ENCODE measurements at places on chromosomes 7 and 10.

GRCh38 chr10:95459446-95460045 is 101.6 kb downstream of the SORBS1 start:
- no peak for DNase-seq

DNA sequence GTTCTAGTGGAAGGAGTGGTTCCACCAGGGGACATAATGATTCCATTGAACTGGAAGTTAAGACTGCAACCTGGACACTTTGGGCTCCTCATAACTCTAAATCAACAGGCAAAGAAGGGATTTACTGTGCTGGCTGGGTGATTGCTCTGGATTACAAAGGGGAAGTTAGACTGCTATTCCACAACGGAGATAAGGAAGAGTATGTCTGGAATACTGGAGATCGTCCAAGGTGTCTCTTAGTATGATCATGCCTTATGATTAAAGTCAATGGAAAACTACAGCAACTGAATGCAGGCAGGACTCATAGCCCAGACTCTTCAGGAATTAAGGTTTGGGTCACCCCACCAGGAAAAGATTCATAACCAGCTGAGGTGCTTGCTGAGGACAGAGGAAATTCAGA is 310.6 kb upstream of the MGMT start:
- no peak for DNase-seq

DNA sequence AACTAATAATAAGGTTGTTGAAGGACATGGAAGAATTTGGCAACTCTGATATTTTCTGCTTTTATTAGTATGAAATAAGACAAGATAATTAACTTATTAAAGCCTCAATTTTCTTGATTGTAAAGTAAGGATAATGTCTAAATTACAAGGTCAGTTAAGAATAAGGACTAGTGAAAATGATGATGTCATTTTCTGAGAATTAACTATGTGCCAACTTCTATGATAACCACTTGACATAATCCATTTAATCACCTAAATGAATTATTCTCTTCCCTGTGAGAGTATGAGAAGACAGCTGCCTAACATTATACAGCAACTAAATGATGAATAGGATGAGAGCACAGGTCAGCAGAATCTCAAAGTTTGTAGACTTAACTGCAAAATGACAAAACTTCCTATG is 1153.4 kb upstream of the POT1 start:
- no peak for DNase-seq

DNA sequence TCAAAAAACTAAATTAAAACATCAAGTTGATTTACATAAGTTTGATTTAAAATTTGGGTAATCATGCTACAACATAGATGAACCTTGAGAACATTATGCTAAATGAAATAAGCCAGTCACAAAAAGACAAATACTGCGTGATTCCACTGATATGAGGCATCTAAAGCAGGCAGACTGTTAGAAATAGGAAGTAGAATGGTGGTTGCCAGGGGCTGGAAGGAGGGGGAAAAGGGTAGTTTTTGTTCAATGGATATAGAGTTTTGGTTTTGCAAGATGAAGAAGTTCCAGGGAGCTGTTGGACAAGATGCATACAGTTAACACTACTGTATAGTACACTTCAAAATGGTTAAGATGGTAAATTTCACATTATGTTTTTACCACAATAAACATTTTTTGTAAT is 45.0 kb upstream of the IFRD1 start:
- DNase-seq: no peak

DNA sequence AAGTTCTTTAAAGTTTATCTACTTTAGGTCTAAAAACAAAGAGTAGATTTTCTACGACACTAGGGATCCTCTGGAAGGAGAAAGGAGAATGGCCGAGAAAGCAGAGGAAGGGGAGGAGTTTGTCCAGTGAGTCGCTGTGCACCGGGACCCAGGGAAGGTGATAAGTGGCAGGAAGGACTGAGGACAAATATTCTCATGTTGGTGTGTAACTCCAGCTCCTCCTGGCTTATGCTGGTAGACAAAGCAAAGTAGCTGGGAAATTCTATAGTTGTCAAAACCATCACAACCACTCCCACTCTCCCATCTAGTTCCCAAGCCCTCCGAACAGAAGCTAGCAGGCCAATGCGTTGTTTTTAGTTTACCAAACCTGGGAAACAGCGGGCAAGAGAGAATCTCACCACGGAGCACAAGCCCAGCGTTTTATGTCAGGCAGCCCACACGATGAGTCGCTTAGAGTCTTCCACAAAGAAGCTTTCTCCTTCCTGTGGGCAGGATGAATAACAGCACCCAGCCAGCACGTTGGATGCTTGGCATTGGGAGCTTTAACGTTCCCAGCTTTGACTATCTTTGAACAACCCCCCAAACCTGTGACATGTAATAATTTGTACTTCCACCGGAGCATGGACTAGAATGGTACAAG is 32.9 kb upstream of the JCAD start:
- no peak for DNase-seq

GRCh38 chr7:95002775-95003174 is 95.4 kb downstream of the PPP1R9A start:
- no peak for DNase-seq

- DNase-seq: no peak
Measured at GRCh38 chr10:110548002-110548401, 19.5 kb upstream of the SMC3 start.

DNA sequence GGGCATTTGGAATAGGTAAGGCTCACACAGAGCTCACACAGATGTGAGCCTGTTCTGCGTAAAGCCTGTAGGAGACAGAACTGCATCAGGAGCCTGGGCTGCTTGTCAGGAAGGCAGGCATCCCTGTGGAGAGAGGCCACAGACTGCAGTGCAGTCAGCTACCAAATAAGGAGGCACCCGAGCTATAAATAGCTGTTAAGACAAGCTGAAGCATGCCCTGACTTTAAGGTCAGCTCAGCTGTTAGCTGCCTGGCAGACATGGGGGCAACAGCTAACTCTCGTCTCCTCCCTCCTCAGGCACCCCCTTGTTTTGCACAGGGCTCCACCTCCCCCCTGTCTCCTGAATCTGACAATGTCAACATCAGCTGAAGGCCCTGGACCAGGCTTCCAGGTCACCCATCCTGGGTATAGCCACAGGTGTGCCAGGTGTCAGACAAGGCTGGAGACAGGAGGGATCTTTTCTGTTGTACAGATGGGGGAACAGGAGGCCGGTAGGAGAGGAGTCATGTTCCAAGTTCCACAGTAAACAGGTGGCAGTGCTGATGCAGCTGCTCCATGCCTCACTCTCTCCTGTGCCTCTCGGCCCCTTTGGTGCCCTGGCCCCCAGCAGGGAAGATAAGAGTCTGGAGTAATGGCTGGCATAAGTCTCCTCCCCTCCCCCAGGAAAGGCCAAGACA is 27.6 kb upstream of the MKRN1 start:
- peak; percentile 93 for DNase-seq

- DNase-seq: no peak
Measured at GRCh38 chr10:125001313-125002046, 59.6 kb downstream of the ZRANB1 start.

DNA sequence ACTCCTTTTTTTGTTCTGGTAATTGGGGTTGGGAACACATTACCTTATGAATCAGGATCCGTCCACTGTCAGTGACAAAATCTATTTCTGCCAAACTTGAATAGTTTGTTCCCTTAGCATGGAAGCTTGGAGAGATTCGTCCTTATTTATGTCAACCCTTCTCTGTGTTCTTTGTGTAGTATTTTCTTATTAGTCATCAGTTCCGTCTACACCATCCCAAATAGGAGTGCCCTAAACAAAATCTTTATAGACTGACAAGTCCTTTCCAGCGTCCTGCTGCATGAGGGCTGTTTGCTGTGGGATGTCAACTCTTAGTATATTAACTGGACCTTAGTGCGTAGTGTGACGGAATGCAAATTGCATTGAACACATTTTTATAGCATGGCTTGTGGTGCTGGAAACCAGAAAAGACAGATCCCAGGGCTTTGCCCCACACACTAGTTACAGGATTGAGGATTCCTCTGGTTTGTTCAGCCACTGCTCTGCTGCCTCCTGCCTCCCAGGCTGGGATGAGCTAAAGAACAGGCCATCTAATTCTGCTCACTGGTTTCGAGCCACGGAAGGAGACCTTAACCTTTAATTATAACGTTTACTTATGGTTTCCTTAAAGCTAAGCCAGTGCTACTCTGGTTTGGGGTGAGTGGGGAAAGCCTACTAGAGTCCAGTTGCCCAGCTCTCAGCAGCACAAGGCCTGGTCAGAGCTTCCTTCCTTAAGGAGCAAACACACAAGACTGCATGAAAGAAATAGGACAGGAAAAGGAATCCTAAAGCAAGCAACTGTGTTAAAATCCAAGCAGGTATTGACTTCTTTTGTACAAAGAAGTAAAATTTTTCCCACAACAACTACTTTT is 194.4 kb downstream of the CCSER2 start:
- DNase-seq: no peak

GRCh38 chr7:150993511-150993910 is 2.7 kb downstream of the NOS3 start:
- DNase-seq: no peak

GRCh38 chr7:106537119-106537518 is 123.8 kb downstream of the CCDC71L start:
- DNase-seq: no peak

DNA sequence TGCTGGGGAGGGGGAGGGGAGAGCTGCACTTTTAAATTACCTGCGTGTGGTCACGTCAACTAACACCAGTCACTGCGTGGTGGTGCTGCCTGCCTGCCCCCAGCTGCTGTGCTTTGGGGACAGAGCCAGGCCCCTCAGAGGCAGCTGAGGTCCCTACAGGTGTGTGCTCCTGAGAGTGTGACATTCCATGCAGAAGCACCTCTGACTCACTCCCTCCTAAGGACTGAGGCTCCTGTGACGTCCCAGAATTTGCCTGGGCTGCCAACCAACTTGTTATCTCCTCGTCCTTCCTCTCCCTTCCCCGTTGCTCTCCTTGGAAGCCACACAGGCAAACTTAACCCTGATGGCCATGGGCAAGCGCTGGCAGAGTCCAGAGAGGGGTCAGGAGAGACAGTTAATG is 563.0 kb downstream of the PARD3 start:
- DNase-seq: no peak

DNA sequence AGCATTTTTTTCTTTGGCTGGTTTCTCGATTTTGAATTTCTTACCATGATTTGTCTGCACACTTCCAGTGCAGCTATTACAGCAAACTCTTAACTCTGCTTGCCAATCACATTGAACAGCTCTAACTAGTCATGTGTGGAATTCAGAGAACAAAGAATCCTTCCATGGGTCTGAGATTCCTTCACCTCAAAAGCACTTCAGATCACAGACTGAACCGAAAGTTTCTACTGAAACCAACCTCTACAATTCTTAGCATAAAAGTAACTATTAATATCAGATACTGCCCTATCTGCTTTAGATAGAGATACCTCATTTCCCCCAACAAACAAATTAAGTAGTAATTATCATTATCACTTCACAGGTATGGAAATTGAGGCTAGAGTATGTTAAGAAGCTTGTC is 56.5 kb upstream of the SP4 start:
- DNase-seq: no peak

GRCh38 chr10:124646483-124647352 is 97.5 kb downstream of the FAM53B start:
- no peak for DNase-seq

DNA sequence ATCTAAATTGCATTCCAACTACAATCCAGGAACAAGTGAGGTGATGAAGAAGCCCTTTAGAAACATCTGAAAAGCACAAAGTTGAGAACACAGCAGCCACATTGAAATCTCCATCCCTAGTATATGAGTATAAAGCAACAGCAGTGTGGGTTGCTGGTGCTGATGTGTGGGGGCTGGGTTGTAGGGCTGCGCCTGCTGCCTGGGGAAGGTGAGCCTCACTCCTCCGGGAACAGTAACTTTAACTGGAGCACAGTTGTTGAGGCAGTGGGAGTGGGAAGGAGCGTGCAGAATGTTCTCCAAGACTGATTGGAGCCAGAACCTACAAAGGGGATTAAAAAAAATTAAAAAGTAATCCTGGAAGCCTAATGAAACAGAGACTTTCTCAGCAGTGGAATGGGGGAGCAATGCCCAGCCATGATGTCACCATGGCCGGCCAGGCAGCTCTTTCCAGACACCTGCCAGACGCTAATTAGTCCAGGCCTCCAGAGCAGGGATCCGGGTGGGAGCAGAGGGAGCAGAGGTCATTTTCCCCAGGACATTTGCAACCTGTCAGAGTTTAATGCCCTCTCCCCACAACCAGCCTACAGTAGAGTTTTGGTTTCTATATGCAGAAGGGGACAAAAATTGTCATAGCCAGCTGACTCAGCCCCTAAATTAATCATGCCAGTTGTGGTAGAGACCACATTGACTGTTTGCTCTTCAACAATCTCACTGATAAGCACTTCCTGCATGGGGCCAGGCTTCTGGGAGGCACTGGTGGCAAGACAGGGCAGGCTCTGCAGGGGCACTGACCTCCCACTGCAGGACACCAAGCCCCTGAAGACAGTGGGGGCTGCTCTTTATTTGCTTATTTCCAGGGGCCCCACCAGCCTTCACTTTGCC is 133.0 kb upstream of the ZNF32 start:
- no peak for DNase-seq

DNA sequence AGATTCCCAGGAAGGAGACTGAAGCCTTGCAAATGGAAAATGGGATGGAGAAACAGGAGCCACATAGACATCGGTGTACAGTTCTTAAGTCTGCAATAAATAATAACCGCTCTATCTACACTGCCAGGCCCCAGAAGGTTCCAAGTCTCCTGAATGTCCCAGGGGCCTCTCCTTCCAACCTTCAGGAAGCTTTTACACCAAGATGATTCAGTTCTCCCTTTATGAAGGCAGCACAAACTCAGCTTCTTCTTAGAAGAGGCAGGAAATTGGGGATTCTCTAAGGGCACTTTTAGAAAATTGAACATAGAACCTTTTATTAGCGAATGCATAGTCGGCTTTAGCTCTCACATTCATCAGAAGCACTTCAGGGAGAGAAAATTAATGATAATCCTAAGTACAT is 130.8 kb upstream of the LYZL1 start:
- DNase-seq: no peak

GRCh38 chr7:69228212-69228811 is 370.0 kb upstream of the AUTS2 start:
- no peak for DNase-seq

GRCh38 chr10:8829592-8829991 is 775.1 kb downstream of the GATA3 start:
- DNase-seq: no peak

GRCh38 chr7:2016761-2017480 is 215.8 kb downstream of the MAD1L1 start:
- DNase-seq: no peak

- no peak for DNase-seq
Measured at GRCh38 chr7:31910191-31910590, 160.0 kb downstream of the PDE1C start.

- no peak for DNase-seq
Measured at GRCh38 chr10:5117026-5117425, 22.8 kb downstream of the AKR1C3 start.

GRCh38 chr7:73844848-73845460 is 2.6 kb upstream of the METTL27 start:
- no peak for DNase-seq

All from NCI-H2171 (cell line).